K562 (cell line): ENCODE measurements at places on chromosomes 3 and 15.

DNA sequence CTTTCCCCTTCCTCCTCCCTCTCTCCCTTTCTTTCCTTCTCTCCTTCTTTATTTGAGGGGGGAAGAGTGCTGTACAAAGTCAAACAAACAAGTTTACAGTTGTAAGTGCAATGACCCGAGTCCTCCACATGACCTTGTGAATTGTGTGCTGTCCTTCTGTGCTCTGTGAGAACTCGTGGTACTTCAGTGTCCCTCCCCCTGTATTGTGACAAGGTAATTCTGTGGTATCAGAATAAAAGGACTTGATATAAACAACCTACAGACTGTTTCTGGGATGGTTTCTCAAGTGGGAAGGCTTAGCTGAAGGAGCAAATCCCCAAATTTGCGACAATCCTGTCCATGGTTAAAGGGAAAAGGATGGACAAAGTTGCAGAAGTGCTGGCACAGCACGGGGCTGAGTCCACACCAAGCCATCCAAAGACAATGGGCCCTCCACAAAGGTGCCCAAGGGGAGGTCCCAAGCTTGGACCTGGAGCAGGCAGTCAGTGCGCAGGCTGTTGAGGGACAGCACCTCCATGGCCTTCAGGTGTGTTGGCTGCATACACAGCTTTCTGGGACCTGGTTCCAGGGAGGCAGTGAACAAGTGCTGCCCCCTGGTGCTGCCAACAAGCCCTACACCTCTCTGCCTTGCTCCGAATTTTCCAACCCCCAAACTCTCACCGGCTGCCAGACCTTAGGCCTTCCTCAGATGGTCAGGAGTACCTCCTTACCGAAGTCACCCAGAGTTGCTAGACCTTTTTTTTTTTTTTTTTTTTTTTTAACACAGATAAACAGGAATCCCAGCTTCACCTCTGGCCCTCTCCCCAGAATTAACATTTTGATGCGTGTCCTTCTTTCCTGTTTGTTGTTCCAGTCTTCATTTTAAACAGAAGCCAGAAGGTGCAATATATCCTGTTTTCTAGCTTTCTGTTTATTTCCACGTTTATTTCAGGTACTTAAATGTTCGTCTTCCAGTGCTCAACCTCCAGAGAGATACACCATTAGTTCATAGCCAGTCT lies 2.6 kb upstream of the APEH start:
- H3K4me1 ChIP-seq: peaks cover 17% of the 10 kb centered on the region; the same call in 2 of the 3 replicates
- peaks cover 17% of the 10 kb centered on the region; the same call in 2 of the 3 replicates for H3K36me3 ChIP-seq
- DNase-seq: peak; percentile 65

- no peak overlapping the region for H3K27ac ChIP-seq
- DNase-seq: peak; percentile 35
- H3K27me3 ChIP-seq: no peaks in the 10 kb centered on the region
- H3K4me3 ChIP-seq: no peak overlapping the region
- no peaks in the 10 kb centered on the region for H3K36me3 ChIP-seq
- H3K4me1 ChIP-seq: peaks cover 7% of the 10 kb centered on the region; the same call in 1 of the 2 replicates
These were observed 27.6 kb downstream of the PLXNB1 start for GRCh38 chr3:48402281-48402732.

- peaks cover 17% of the 10 kb centered on the region; the same call in 1 of the 3 replicates for H3K36me3 ChIP-seq
- H3K4me3 ChIP-seq: no peak overlapping the region
- peaks cover 26% of the 10 kb centered on the region for H3K4me1 ChIP-seq
- no peak overlapping the region for H3K27ac ChIP-seq
- DNase-seq: no peak
These were observed 17.8 kb downstream of the PLXNA1 start for GRCh38 chr3:127000761-127001160.

GRCh38 chr3:108293858-108294257 lies 2.5 kb upstream of the HHLA2 start:
- H3K36me3 ChIP-seq: no peaks in the 10 kb centered on the region
- H3K27me3 ChIP-seq: no peaks in the 10 kb centered on the region
- H3K4me3 ChIP-seq: no peak overlapping the region
- no peak overlapping the region for H3K27ac ChIP-seq
- DNase-seq: no peak
- no peaks in the 10 kb centered on the region for H3K4me1 ChIP-seq

DNA sequence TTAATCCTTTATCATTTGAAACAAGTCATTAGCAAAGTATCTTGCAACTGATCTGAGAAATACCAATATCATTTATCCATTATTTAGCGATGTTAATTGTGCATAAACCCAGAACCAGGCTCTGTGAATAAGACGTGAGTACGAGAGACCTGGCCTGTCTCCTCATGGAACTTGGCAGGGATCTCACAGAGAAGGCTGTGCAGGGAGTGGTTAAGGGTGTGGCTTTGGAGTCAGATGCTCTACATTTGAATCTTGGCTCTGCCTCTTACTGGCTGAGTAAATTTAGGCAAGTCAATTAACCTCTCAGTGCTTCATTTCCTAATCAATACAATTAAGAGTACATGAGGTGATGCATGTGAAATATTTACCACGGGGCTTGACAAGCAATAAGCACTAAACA lies 39.9 kb upstream of the TBL1XR1 start:
- peak; percentile 30 for DNase-seq
- H3K4me1 ChIP-seq: peaks cover 5% of the 10 kb centered on the region; the same call in 2 of the 3 replicates
- no peak overlapping the region for H3K27ac ChIP-seq
- no peaks in the 10 kb centered on the region for H3K27me3 ChIP-seq
- no peak overlapping the region for H3K4me3 ChIP-seq

GRCh38 chr3:71497971-71498444 lies 85.5 kb downstream of the FOXP1 start:
- H3K36me3 ChIP-seq: no peaks in the 10 kb centered on the region; the same call in 2 of the 3 replicates
- DNase-seq: no peak
- H3K4me1 ChIP-seq: no peaks in the 10 kb centered on the region; the same call in 1 of the 2 replicates

DNA sequence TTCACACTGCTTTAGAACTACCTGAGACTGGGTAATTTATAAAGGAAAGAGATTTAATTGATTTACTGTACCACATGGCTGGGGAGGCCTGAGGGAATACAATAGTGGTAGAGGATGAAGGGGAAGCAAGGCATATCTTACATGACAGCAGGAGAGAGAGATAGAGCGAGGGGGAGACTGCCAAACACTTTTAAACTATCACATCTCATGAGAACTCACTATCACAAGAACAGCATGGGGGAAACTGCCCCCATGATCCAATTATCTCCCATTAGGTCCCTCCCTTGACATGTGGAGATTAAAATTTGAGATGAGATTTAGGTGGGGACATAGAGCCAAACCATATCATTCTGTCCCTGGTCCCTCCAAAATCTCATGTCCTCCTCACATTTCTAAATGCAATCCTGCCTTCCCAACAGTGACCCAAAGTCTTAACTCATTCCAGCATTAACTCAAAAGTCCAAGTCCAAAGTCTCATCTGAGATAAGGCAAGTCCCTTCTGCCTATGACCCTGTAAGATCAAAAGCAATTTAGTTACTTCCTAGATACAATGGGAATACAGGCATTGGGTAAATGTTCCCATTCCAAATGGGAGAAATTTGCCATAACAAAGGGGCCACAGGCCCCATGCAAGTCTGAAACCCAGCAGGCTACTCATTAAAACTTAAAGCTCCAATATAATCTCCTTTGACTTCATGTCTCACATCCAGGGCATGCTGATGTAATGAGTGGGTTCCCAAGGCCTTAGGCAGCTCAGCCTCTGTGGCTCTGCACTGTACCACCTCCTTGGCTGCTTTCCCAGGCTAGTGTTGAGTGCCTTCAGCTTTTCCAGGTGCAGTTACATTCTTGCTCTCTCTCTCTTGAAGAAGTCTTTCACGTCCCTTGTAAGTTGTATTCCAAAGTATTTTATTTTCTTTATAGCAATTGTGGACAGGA lies 481.7 kb upstream of the TGFBR2 start:
- H3K27me3 ChIP-seq: no peaks in the 10 kb centered on the region
- H3K4me1 ChIP-seq: no peaks in the 10 kb centered on the region
- no peak overlapping the region for H3K27ac ChIP-seq
- DNase-seq: no peak
- no peak overlapping the region for H3K4me3 ChIP-seq

GRCh38 chr15:40042791-40043320 lies 3.9 kb upstream of the SRP14 start:
- no peak overlapping the region for H3K27ac ChIP-seq
- H3K4me3 ChIP-seq: no peak overlapping the region
- peaks cover 20% of the 10 kb centered on the region for H3K4me1 ChIP-seq
- H3K36me3 ChIP-seq: peaks cover 12% of the 10 kb centered on the region
- H3K27me3 ChIP-seq: no peaks in the 10 kb centered on the region
- DNase-seq: no peak

GRCh38 chr3:74897006-74897405 lies 282.5 kb upstream of the CNTN3 start:
- no peaks in the 10 kb centered on the region for H3K27me3 ChIP-seq
- no peak overlapping the region for H3K27ac ChIP-seq
- no peaks in the 10 kb centered on the region for H3K4me1 ChIP-seq
- no peak for DNase-seq
- no peak overlapping the region for H3K4me3 ChIP-seq
- H3K36me3 ChIP-seq: no peaks in the 10 kb centered on the region

- H3K27ac ChIP-seq: no peak within 1 kb of the TSS
- no peaks in the 10 kb centered on the region for H3K27me3 ChIP-seq
- H3K36me3 ChIP-seq: peaks cover 6% of the 10 kb centered on the region; the same call in 1 of the 3 replicates
- DNase-seq: no peak
- H3K4me3 ChIP-seq: no peak within 1 kb of the TSS
- H3K4me1 ChIP-seq: no peaks in the 10 kb centered on the region; the same call in 1 of the 3 replicates
These were observed at the start of gene FANCD2OS for GRCh38 chr3:10108091-10108490. TSS of gene FANCD2OS (minus strand) at chr3:10108255. CDS start at chr3:10104774, 3,481 bp downstream.

GRCh38 chr15:92845126-92845508 lies 55.0 kb upstream of the CHD2 start:
- no peak overlapping the region for H3K4me3 ChIP-seq
- DNase-seq: peak; percentile 36
- H3K27ac ChIP-seq: peak overlapping the region; percentile 37; the same call in 1 of the 3 replicates
- no peaks in the 10 kb centered on the region for H3K36me3 ChIP-seq
- peaks cover 23% of the 10 kb centered on the region for H3K4me1 ChIP-seq

GRCh38 chr3:52856666-52857065 lies 21.8 kb upstream of the MUSTN1 start:
- H3K27me3 ChIP-seq: no peaks in the 10 kb centered on the region
- H3K27ac ChIP-seq: no peak overlapping the region
- no peak overlapping the region for H3K4me3 ChIP-seq
- peaks cover 3% of the 10 kb centered on the region; the same call in 1 of the 3 replicates for H3K36me3 ChIP-seq

GRCh38 chr3:133877221-133877620 lies 18.5 kb downstream of the RAB6B start:
- no peak overlapping the region for H3K27ac ChIP-seq
- no peaks in the 10 kb centered on the region; the same call in 2 of the 3 replicates for H3K36me3 ChIP-seq
- no peak overlapping the region for H3K4me3 ChIP-seq
- no peak for DNase-seq
- H3K4me1 ChIP-seq: peaks cover 9% of the 10 kb centered on the region; the same call in 2 of the 3 replicates

GRCh38 chr3:34213478-34213877 lies 415.0 kb downstream of the PDCD6IP start:
- H3K4me3 ChIP-seq: no peak overlapping the region
- no peaks in the 10 kb centered on the region for H3K4me1 ChIP-seq
- H3K27ac ChIP-seq: no peak overlapping the region
- H3K36me3 ChIP-seq: no peaks in the 10 kb centered on the region

- DNase-seq: no peak
- H3K27ac ChIP-seq: no peak overlapping the region
- H3K4me1 ChIP-seq: no peaks in the 10 kb centered on the region
- no peaks in the 10 kb centered on the region for H3K27me3 ChIP-seq
- H3K4me3 ChIP-seq: no peak overlapping the region
These were observed 207.9 kb downstream of the ZIC1 start for GRCh38 chr3:147616998-147617619.

DNA sequence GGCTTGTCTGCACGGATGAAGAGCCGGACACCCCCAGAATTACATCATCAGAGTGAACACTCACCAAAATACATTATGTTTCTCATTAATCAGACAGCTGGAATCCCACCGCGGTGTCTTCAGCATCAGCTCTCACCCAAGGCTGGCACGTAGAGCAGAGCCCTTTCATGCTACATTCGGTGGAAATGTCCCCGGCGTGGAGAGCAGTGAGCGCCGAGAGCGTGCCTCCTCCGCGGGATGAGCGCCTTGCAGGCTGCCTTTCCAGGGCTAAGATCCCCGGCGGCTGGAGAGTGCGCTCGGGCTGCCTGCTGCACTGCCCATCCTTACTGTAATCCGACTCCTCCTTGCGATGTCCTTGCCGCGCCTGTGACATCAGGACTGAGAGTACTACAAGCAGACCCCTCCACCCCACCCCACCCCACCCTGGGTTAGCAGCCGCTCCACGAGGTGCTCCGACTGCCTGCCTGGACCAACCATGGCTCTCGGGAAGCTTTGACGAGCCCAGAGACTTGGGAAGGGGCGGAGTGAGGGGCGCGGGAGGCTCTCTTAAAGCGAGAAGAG lies at the start of gene ZNF385D:
TSS of gene ZNF385D (minus strand) at position 380 of the 561 bp plus-strand sequence. CDS start at position 86, 294 bp downstream.
- no peak for DNase-seq
- no peak within 1 kb of the TSS for H3K27ac ChIP-seq
- no peaks in the 10 kb centered on the region for H3K4me1 ChIP-seq

DNA sequence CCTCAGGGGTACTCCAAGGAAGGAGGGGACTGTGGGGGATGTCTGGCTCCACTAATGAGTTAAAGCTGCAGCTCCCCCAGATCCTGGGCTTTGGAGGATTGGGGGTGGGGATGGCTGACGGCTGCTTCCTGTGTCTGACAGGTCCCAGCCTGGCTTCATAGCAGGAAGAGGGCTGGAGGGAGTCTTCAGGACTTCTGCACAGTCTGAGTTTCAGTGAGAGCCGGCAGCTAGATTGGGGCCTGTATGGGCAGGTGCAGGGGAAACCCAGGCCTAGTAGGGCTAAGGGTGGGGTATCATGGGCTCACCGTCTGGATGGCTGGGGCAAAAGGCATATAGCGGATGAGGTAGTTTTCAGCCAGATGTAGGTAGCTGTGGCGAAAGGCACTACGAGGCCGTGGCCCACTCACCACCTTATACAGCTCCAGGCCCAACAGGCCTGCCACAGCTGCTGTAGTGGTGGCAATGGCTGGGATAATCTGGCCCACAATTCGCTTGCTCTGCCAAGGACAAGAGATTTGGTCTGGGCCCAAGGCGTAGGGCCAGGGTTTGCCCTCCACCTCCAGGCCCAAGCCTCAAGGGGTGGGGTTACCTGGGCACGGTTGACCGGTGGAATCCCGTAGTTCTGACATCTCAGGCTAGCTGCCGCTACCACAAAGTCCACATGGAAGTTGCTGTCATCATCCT lies 4.5 kb downstream of the INKA1 start:
- peak overlapping the region; percentile 62; the same call in 1 of the 3 replicates for H3K27ac ChIP-seq
- H3K4me1 ChIP-seq: peaks cover 38% of the 10 kb centered on the region
- H3K36me3 ChIP-seq: peaks cover 9% of the 10 kb centered on the region; the same call in 2 of the 3 replicates
- no peak overlapping the region for H3K4me3 ChIP-seq

- peaks cover 28% of the 10 kb centered on the region for H3K27me3 ChIP-seq
- no peaks in the 10 kb centered on the region for H3K36me3 ChIP-seq
- no peak for DNase-seq
- H3K27ac ChIP-seq: no peak overlapping the region
- H3K4me3 ChIP-seq: no peak overlapping the region
These were observed 58.3 kb downstream of the LRIG1 start for GRCh38 chr3:66442254-66443117.

GRCh38 chr3:56737006-56737405 lies 53.9 kb upstream of the TASOR start:
- H3K4me3 ChIP-seq: no peak overlapping the region
- no peak for DNase-seq
- no peaks in the 10 kb centered on the region for H3K4me1 ChIP-seq
- no peak overlapping the region for H3K27ac ChIP-seq

GRCh38 chr3:23304424-23304823 lies 101.3 kb downstream of the UBE2E2 start:
- H3K27ac ChIP-seq: no peak overlapping the region
- H3K4me1 ChIP-seq: no peaks in the 10 kb centered on the region
- H3K4me3 ChIP-seq: no peak overlapping the region
- no peaks in the 10 kb centered on the region for H3K27me3 ChIP-seq
- H3K36me3 ChIP-seq: no peaks in the 10 kb centered on the region
- DNase-seq: no peak

GRCh38 chr15:31317017-31317416 lies 9.6 kb upstream of the KLF13 start:
- no peaks in the 10 kb centered on the region; the same call in 1 of the 2 replicates for H3K4me1 ChIP-seq
- no peak for DNase-seq
- H3K36me3 ChIP-seq: no peaks in the 10 kb centered on the region
- no peak overlapping the region for H3K27ac ChIP-seq
